Hair follicular keratinocyte (primary cell): ENCODE measurements at places on chromosomes 16 and 17. TPM values are rescaled to one million over a fixed set of nuclear protein-coding genes. Genes with fewer than 3 reads are reported as not detected.

ITGAX gene
- total RNA-seq: not detected in 2 replicates

TNFSF12 gene
- 8.8 and 10.3 TPM in 2 replicates for total RNA-seq

HES7 gene
- total RNA-seq: 0.80 and 1.2 TPM in 2 replicates

WNT3 gene
- total RNA-seq: 0.19 and 1.0 TPM in 2 replicates

KCNH4 gene
- total RNA-seq: not detected in 2 replicates

SLC12A3 gene
- 0.08 TPM in 1 of 2 replicates, not detected in the other for total RNA-seq

CACNG3 gene
- total RNA-seq: not detected in 2 replicates

HOXB9 gene
- not detected in 2 replicates for total RNA-seq

HOXB1 gene
- total RNA-seq: not detected in 2 replicates

SNF8 gene
- 92.3 and 99.6 TPM in 2 replicates for total RNA-seq

MYH11 gene
- total RNA-seq: not detected in 2 replicates

WFIKKN1 gene
- 0.47 TPM in 1 of 2 replicates, not detected in the other for total RNA-seq
